ENCODE measurements at places on chromosomes 16 and 17.

GRCh38 chr17:81254955-81255717 is 16.0 kb downstream of the NDUFAF8 start:
- peak; percentile 74 for DNase-seq

DNA sequence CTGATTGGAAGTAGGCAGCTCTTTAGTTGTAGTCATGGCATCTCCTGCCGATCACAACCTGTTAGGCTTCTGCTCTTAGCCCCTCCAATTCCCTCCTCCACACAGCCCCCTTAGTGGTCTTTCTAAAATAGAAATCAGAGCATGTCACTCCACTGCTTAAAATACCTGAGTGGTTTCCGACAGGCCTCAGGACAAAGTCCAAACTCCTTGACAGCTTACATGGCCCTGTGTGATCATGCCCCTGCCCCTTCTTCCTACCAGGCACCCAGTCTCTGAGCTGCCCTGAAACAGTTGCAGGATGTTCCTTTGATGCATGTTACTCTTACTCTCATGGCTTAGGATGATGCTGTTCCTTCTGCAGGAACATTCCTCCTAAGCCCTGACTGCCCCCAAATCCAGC is 147.3 kb downstream of the AATF start:
- DNase-seq, result no peak

DNA sequence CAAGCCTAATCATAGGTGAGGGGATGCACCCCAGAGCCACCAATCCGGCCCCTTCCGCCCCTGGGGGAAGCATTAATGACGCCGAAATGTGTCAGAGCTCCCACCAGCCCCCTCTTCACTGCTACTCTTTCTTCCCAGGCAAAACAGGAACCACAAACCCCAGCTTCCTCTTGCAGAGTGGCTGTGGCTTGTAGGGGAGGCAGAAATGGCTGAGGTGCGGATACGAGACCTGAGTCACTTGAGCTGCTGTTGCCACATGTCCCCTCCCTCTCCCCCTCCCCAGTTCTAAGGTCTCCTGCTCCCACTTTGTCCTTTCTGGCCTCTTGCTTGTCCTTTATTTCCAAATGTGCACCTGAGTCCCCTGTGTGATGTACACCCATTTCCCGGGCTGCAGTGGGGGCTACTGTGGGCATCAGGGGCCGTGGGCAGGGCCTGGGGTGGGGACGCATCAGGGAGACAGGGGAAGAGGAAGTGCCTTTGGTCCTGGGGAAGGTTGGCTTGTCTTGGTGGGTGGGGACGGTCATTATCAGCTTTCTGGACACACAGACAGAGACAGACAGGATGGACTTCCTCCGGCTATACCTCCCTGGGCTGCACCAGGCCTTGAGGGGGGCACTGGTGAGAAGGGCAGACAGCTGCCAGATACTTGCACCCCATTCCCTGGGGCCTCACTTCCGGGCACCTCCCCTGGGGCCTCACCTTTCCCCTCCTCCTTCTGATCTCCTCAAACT is at the start of gene APOBR:
TSS of gene APOBR (plus strand) at position 523 of the 731 bp plus-strand sequence. CDS start at position 562, 39 bp downstream.
- DNase-seq, result no peak

DNA sequence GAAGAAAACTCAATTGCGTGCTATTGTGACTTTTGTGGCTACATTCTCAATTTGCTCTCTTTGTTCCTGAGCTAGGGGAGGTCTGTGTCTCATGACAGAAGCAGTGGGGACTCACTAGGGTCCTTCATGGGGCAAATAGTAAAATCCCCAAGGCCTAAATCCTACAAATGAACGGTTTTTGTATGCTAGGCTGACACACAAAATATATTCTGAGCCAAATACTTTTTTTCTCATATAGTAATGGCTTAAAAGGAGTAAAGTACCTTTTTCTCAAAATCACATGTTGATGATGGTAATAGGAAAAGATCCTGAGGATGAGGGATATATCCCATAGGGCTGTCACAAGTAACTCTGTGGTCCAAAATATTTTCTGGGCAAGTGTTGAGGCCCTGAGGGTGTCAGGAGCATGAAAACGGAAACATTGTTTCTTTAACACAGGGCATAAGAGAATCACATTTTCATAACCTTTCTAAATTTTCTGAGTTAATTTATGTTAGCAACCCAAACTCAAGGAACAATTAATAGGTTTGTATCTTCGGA is 77.5 kb upstream of the CNTNAP4 start:
- no peak for DNase-seq

- DNase-seq, result no peak
Measured at GRCh38 chr16:9885467-9885866, 296.8 kb downstream of the GRIN2A start.

- no peak for DNase-seq
Measured at GRCh38 chr17:62722625-62723024, 85.5 kb downstream of the MARCHF10 start.

GRCh38 chr17:41586863-41587495 is at the start of gene KRT14:
TSS of gene KRT14 (minus strand) at chr17:41586895. CDS start at chr17:41586834, 61 bp downstream.
- DNase-seq, result no peak

- DNase-seq, result no peak
Measured at GRCh38 chr17:8820311-8821010, 21.3 kb upstream of the MFSD6L start.

DNA sequence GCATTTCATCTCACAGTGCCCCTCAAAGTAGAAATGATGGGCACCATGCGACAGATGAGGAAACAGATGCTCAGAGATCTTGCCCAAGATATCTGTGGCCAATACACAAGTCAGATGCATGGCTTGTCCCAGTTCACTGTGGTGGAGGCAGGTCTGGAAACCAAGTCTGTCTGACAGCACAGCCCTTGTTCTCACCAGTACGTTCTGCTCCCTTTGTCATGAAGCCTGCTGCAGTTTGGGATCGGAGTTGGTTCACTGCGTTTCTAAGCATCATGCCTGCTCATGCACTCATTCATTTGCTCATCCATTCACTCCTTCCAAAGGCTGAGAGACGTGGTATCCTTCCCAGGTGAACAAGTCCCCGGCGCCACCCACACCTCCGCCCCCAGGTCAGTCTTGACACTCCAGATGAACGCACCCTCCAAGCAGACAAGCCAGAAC is 27.2 kb upstream of the MEAK7 start:
- DNase-seq, result no peak

DNA sequence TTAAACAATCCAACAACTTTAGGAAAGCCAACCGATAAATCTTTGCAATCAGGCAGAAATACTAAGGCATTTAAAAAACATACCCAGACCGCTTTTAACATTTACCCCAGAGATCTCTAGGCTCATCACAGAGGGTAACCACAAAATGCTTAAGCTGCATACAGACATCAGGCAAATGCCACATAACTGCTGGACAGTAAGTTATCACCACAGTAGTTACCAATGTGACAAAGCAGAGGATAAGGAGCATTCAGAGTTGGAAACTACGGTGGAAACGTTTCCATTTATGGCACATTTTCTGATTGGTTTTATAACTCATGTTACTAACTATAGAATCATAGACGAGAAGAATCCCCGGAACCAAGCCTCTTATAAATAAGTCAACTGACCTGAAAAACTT is 77.5 kb downstream of the KANSL1 start:
- peak; percentile 40 for DNase-seq

DNA sequence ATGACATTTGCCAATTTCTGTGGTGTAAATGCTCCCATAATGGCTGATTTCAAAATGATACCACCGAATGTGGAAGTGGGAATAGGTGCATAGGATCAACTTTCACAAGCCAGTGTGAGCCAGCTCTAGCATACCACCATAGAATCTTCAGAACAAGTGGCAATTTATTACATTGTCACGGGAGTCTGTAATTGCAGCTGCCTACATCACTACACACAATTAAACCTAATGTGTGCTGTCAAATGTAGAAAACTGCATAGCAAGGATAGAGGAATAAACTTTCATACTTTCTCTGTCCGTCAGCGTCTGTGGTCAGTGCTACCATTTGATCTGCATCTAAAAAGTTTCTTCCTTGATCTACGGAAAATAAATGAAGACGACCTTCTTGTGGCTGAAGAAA is 417.8 kb upstream of the TOM1L1 start:
- no peak for DNase-seq

GRCh38 chr17:48102043-48102750 is 919 bp upstream of the CBX1 start:
- DNase-seq, result no peak

DNA sequence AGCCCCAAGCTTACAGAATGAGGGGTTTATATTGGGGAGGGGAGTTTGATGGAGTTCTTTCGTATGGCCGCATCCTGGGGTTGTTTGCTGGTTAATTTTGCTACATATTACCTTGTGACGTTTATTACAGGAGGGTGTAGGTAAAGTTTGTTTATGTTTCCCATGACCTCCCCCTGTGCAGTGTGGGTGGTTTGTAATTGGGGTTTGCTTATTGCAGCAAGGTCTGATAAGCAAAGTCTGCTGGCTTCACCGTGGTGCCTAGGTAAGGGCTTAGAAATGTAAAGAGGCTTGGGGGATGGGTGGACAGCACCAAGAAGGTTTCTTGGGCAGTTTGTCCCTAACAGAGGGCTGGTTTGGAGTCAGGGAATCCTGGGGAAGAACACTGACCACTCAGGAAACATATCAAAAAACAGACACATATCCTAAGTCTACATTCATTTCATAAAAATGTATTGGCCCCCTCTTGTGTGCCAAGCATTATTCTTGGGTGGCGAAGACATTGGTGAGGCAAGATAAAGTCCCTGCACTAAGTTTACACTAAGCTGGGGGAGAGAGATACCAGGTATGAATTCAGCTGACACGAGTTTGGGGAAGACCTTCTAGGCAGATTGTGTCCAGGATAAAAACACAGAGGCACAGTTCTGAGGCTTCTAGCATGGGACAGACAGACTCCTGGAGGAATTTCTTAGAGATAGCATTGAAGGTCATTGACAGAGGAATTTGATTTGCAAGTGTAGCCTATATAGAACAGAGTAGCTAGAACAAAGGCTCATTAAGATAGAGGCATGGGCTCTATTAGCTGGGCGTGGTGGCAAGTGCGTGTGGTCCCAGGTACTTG is 9.5 kb downstream of the ZNF764 start:
- no peak for DNase-seq

Measured in fibroblast of the aortic adventitia (primary cell).